T-helper 22 cell (primary cell): ENCODE measurements at places on chromosomes 6 and 20.

DNA sequence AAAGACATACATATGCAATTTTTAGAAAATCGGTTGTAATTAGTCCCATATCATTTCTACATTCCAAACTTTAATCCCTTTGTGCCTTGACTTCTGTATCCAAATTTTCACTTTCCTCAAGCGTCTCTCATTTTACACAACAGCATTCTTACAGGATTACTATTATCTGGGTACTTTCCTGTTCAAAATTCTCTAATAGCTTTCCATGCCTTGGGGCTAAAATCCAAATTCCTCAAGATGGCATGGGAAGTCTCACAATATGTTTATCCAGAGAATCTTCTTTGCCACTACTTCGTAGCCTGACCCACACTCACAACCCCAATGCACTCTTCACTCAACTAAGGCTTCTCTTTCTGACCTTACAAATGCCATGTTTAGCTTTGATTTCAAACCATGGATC, 125.0 kb downstream of the TBX18 start:
- no peak for DNase-seq

DNA sequence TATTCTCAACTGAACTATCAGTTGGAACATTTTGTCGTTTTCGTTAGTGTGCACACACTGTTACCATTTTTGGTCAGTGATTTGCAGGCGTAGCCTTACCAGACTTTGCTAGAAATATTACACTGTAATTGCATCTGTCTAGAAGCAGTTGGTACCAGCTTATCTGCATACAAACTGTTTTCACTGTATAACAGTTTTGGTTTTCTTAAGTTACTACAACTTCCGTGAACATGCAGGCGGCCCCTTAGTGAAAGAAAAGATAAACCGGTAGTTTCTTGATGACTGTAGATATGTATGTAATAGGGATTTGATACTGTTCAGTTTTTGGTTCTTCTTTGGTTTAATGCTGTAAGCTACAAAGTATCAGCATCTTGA, 1.3 kb downstream of the DSTN start:
- DNase-seq: no peak

DNA sequence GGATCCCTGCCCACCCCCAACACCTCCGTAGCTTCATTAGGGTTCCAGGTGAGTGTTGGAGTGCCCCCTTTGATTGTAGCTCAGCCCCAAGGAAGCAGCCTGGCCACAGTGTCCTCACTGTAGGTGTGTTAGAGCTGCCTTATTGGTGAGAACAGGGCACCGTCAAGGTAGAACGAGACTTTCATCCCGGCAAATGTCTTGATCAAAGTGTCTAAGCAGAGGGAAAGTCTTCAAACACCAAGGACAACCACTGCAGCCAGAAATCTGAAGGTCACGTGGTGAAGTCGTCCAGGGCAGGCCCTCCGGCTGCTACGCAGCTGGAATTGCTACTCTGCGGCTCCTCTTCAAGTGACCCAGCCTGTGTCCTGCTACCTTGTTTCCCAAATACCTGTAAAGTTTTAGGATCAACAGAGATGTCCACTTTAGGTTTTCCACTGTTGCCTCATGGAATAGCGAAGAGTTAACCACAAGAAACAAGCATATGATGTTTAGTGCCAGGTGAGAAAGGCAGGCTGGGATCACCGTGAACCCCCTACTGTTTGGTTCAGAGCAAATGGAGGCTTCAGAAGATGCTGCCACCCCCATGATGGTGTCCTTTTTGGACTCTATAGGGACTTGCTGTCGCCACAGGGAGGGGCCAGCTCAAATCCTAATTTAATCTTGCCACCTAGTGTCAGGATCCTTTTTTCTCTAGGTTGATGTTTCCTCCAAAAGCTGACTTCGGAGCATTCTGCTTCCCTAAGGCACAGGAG, 1.7 kb upstream of the DLL1 start:
- DNase-seq: no peak

DNA sequence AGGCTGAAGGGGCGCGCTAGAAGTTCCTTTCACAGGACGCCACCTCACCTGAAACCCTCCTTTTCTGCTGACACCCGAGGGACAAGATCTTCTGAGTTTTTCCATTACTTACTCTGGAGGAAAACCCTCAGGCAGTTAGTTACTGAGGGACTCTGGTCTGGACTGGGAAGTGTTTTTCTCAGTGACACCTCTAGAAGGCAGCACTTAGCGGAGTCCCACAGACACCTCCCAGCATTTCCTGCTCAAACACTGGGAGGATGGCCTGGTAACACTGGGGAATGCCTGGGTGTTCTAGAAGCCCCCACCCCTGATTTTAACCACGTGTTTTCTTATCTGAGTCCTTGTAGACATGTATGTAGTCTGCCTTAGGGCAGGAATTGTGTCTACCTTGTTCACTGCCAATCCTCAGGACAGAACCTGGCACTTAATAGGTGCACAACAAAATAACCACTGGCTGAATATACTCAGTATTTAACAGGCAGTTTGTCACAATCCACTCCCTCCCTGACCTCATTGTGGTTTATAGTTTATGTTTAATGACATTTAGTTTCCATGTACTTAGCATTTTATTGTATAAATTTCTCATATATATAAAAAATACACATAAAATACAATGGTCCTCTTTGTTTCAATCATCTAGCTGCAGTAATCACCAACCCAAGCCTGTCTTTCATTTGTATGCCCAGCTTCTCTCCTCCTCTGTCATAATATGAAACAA, 4.8 kb downstream of the GSTA3 start:
- DNase-seq: no peak

DNA sequence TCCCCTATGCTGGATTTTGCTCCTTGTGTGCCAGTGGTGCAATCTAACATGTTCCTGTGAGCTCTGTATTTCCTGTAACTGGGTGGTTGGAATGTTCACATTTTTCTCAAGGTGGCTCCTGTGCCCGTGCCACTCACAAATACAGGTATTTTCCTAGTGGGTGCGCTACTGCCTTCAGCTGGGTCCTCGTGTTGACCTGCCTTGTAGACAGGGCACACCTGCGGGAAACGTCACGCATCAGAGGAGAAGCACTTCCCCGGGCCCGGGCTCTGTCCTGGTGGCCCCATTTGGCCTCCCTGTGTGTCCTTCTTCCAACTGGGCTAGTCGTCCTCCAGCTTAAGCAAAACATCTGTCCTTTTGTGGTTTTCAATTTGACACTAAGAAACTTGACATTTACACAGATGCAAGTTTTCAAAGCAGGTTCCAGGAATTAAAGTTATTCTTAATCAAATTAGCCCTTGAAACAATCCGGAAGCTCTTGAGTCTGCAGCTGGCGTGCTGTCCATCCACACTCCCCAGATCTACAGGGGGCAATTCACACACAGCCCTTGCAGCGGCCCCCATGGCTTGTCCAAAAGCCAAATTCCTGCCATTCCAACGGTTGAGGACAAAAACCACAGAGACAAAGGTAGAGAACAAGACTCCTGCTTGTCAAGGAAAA, 275.1 kb downstream of the CDC5L start:
- no peak for DNase-seq

DNA sequence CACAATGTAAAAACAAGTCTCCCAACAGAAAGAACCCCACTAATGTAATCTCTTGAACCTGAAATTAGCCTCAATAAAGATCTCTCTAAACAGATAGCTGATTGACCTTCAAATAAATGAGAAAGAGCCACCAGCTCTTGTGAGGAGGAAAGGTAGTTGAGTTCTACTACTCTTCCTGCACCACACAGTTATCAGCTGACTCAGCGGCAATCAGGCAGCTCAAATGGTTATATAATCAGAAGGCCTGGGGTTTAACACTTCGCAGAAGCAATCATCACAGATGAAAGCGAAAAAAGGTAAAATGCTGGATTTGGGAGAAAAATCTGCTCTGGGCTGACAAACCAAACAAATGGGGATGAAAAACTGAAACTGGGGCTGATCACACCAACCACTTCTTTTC, 91.8 kb downstream of the CHD6 start:
- DNase-seq: no peak

- no peak for DNase-seq
These were observed 95.1 kb upstream of the FOXP4 start for GRCh38 chr6:41451039-41451438.

GRCh38 chr20:22371843-22372242, 212.5 kb downstream of the FOXA2 start:
- DNase-seq: no peak

GRCh38 chr6:140897349-140897748, 1235.4 kb upstream of the GJE1 start:
- no peak for DNase-seq

DNA sequence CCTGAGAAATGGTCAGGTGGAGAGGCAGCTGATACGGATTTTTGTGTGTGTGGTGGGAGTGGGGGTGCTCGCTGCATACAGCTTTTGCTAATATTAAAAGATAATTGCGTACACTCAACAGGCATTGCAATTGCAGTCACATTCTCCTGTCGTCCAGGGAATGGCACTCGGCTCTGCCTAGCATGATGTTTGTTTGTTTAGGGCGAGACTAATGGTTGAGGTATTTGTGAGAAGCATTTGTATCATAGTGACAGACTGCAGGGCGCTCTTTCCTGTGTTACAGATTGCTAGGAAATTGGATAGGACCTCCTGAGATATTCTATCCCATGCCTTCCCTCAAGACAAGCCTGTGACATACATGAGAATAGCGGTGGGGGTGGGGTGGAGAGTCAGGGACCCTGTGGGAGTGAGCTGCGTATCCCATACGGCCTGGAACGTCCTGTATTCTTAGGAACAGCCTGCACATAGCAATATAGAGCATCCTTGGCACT, 207.4 kb downstream of the SOX4 start:
- no peak for DNase-seq

GRCh38 chr20:18738055-18738454, 75.5 kb upstream of the SCP2D1 start:
- DNase-seq: no peak

GRCh38 chr6:91291071-91291470, 704.2 kb upstream of the MAP3K7 start:
- DNase-seq: no peak

- no peak for DNase-seq
These were observed 920.2 kb downstream of the GRIK2 start for GRCh38 chr6:102313699-102314098.

DNA sequence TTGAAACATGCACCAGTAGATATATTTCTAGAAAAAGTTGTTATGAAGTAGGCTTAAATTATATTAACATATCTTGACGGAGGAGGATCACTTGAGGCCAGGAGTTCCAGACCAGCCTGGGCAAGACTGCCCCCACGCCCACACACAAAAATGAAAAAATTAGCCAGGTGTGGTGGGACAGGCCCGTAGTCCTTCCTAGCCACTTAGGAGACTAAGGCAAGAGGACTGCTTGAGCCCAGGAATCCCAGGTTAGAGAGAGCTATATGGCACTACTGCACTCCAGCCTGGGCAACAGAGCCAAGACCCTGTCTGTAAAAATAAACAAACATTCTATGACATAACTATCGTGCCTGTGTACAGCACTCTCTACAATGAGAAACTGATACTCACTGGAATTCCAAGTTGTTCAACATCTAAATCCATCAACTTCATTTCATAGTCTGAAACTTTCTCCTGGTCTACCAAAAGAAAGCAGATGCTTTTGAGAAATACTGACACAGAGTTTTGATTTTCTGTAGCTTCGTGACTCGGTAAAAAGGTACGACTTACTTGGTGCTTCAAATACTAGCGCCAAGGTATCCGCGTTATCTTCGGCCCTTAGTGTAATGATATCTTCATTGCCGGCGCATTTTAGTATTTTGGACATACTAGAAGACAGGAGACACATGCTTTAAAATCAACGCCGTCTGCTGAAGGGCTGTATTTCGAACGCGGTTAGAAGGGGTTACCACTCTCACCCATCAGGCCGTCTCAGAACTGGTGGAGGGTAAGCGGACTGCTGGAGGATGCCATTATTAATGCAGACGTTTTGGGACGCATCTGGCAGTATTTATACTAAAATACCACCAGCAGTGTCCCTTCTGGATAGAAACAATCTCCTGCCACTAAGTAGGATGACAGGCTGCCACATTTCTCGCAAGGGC, 1.3 kb downstream of the PCNA start:
- no peak for DNase-seq

DNA sequence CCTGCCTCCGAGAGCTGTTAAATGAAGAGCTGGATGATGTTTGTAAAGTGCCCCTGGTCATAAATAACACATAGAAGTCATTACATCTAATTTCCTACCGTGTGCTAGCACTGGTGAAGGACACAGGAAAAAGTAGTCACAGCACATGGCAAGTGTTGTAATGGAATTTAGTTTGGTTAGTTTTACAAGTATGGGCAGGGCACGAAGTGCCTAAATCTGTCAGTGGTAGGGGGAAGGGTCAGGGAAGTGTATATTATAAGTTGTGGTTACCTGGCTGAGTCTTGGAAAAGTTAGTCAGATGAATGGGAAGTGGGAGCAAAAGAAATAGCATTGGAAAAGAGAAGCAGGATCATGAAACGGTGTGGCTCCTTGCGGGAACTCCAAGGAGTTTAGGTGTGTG, 1.6 kb downstream of the RIPPLY2 start:
- DNase-seq: no peak

GRCh38 chr6:138404666-138405337, 779 bp downstream of the HEBP2 start:
- no peak for DNase-seq

GRCh38 chr6:28657769-28658465, 132.2 kb downstream of the GPX5 start:
- DNase-seq: no peak

DNA sequence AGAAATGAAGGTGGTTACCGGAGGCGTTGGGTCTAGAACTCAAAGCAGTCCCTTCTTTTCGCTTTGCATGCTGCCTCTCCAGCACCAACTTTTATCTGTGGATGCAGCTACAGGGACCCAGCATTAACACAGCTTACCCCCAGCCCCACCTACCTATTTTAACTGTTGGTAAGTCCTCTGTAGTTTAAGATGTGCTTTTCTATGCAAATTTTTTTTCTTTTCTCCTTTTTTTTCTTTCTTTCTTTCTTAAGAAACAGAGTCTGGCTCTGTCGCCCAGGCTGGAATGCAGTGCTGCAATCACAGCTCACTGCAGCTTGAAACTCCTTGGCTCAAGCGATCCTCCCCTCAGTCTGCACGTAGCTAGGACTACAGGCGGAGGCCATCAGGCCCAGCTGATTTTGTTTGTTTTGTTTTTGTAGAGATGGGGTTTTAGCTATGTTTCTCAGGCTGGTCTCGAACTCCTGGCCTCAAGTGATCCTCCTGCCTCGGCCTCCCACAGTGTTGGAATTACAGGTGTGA, 6.5 kb upstream of the USP45 start:
- DNase-seq: no peak

DNA sequence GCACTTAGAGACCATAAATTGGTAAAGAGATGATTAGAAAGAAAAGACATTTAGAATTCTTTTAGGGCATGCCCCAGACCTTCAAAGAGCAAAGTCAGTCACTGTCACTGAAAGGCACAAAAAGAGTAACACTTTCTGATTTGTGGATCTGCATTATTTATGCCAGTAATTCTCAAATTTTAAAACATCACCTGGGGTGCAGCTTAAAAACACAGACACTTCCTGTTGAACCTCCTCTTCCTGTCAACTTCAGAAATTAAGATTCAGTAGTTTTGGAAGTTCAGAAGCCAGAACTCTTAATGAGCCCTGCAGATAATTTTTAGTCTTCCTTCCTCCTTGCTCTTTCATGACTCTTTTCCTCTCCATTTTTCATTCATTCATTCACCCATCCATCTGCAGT, 137.5 kb downstream of the NRN1 start:
- DNase-seq: no peak
